ENCODE measurements at places on chromosomes 13 and 19.

GRCh38 chr13:43431290-43431716 lies 355.5 kb downstream of the ENOX1 start:
- no peak for DNase-seq

- no peak for DNase-seq
Measured at GRCh38 chr13:104920091-104920490, 1615.4 kb downstream of the EFNB2 start.

DNA sequence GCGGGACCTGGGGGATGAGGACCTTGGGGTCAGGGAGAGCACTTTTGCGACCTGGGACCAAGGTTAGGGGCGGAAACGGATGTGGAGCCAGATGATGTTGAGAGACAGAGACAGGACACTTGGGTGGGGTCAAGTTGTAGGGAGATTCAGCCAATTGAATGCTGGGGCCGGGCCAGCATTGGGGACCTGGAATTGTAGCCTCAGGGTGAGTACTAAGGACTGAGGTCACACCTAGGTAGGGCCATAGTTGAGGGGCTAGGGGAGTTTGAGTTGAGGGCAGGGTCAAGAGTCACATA lies 1.2 kb downstream of the ALKBH7 start:
- DNase-seq, result no peak

DNA sequence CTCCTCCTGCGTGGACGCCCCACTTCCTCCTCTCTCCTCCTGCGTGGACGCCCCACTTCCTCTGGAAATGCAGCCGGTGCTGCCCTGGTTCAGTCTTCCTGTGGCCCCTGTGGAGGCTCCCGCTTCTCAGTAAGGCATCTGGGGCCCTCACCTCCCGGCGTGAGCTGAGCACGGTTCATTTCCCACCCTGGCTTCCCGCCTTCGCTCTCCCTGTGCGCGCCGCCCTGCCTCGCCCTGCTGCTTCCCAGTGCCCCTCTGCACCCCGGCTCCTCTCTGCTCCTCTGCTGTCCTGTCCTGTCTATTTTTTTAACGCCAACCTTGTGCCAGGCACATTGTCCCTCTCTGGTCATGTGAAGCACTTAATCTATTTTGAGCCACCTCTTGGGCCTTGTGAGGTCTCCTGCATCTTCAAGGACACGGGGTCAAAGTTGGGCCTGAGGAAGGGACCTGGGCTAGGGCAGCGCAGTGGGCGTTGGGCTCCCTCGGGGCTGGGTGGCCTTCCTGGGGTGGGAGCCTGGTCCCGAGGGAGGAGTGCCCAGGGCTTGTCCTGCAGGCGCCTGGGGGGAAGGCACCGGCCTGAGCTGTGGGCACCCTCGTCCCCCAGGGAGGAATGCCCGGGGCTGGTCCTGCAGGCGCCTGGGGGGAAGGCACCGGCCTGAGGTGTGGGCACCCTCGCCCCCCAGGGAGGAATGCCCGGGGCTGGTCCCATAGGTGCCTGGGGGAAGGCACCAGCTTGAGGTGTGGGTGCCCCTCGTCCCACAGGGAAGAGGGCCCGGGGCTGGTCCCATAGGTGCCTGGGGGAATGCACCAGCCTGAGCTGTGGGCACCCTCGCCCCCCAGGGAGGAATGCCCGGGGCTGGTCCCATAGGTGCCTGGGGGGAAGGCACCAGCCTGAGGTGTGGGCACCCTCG lies 13.0 kb downstream of the HCN2 start:
- no peak for DNase-seq

All from activated CD4-positive, alpha-beta T cell treated with anti-CD3 and anti-CD28 coated beads, Interleukin-2, amount 10 ng/mL, durations not matched to agents 7 days and 5 days (primary cell).